Large intestine (tissue), 12 donors: ENCODE measurements at places on chromosomes 3 and 15. TPM values are rescaled to one million over a fixed set of nuclear protein-coding genes. Genes with fewer than 3 reads are reported as not detected.

GABRB3 gene
- polyA plus RNA-seq = 5.1 TPM

PPP1R14D gene
- polyA plus RNA-seq = 14.0 TPM

ASTE1 gene
- 18.9 TPM for polyA plus RNA-seq

LRRC3B gene
- 3.2 TPM for polyA plus RNA-seq

HRH1 gene
- 1.4 TPM for polyA plus RNA-seq

ARNT2 gene
- polyA plus RNA-seq = 8.0 TPM

DNA sequence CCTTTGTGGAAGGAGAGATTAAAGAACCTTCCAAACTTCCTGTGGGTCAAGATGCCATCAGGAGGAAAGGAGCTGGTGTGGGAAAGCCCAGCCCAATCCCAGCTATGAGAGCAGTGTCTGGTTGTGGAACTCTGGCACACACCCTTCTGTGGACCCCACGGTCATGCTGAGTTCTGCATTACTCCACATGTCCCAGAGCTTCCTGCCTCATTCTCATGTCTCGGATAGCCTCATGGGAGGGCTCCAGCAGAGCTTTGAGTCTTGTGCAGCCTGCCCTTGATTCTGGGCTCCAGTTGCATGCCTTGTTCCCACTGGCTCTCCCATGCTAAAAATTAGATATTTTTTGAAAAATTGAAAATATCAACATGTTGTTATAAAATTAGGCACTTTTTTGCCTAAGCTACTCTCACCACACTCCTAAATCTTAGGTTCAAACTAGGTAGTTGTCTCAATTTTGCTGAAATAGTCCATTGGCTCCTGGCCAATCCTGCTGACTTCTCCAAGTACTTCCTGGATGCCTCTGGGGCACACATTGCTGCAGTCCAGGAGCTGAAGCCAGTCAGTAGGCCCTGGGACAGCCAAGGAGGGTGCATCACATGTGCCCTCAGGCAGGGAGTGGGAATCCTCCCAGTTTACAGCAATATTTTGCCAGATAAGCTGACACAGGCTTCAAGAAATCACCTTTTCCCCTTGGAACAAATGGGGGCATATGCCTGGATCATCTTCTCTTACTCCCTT, 144.3 kb downstream of the EEFSEC start:
- no peak for DNase-seq
- H3K27me3 ChIP-seq = no peaks in the 10 kb centered on the region
- no peak overlapping the region for H3K4me3 ChIP-seq
- no peaks in the 10 kb centered on the region for H3K4me1 ChIP-seq

DNA sequence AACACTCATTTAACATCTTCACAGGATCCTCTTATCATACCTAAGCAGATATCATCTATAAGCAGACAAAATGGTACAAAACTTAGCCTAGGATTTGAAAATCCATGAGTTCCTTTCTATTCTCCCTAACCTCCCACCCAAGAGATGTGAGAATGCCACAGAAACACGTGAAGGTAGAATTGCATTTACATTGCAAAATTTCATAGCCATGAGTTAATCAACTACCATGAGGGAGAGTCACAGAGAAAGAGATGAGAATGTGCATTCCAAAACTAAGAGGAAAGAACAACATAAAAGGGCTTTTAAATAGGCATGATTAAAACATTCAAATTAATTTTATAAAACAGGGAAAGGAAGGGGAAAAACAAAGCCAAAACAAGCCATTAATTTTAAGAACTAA, 806.2 kb downstream of the NTRK3 start:
- DNase-seq = no peak
- no peak overlapping the region for H3K4me3 ChIP-seq
- no peaks in the 10 kb centered on the region for H3K4me1 ChIP-seq
- no peak overlapping the region for H3K27ac ChIP-seq
- H3K27me3 ChIP-seq = no peaks in the 10 kb centered on the region
- H3K36me3 ChIP-seq = no peaks in the 10 kb centered on the region

DNA sequence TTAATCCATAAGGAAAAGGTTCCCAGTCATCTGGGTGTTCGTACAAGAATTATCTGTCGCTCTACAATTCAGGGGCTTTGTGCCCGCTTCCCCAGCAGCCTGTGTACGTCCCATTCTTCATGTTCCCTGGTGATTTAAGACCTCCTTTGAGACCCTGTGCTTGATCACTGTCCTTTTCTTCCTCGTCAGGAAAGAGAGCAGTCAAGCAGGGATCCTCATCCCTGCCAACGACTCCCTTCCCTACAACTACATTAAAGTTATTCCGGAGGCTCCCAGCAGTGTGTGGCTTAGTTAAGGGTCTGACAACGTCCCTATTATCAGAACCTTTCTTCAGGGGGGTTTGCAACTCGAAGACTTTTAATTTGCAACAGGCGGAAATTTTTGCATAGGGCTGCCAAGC, 175.7 kb downstream of the FOXP1 start:
- no peaks in the 10 kb centered on the region for H3K36me3 ChIP-seq
- H3K4me3 ChIP-seq = no peak overlapping the region
- no peak for DNase-seq
- H3K27me3 ChIP-seq = no peaks in the 10 kb centered on the region
- H3K4me1 ChIP-seq = no peaks in the 10 kb centered on the region

GRCh38 chr3:50183755-50184154, 7.7 kb upstream of the GNAT1 start:
- H3K4me1 ChIP-seq = peaks cover 5% of the 10 kb centered on the region
- peaks cover 31% of the 10 kb centered on the region for H3K27me3 ChIP-seq
- no peak overlapping the region for H3K4me3 ChIP-seq
- H3K27ac ChIP-seq = no peak overlapping the region
- H3K36me3 ChIP-seq = peaks cover 7% of the 10 kb centered on the region
- DNase-seq = no peak

- H3K4me1 ChIP-seq = no peaks in the 10 kb centered on the region
- H3K27ac ChIP-seq = no peak overlapping the region
- peak; percentile 34 for DNase-seq
- H3K4me3 ChIP-seq = no peak overlapping the region
- peaks cover 41% of the 10 kb centered on the region for H3K36me3 ChIP-seq
- H3K27me3 ChIP-seq = no peaks in the 10 kb centered on the region
Measured at GRCh38 chr15:73265536-73266153, 103.1 kb downstream of the HCN4 start.

DNA sequence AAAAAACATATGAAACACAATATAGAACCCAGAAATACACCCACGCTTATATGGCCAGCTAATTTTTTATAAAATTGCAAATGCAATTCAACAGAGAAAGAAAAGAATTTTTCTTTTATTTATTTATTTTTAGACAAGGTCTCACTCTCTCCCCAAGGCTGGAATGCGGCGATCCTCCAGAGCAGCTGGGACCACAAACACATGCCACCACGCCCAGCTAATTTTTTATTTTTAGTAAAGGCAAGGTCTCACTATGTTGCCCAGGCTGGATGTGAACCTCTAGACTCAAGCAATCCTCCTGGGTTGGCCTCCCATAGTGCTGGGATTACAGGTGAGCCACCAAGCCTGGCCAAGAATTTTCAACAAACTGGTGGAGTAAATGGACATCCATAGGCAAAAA, 117.9 kb downstream of the SCAPER start:
- no peak overlapping the region for H3K27ac ChIP-seq
- H3K36me3 ChIP-seq = peaks cover 10% of the 10 kb centered on the region
- H3K4me1 ChIP-seq = no peaks in the 10 kb centered on the region
- H3K4me3 ChIP-seq = no peak overlapping the region
- no peak for DNase-seq

DNA sequence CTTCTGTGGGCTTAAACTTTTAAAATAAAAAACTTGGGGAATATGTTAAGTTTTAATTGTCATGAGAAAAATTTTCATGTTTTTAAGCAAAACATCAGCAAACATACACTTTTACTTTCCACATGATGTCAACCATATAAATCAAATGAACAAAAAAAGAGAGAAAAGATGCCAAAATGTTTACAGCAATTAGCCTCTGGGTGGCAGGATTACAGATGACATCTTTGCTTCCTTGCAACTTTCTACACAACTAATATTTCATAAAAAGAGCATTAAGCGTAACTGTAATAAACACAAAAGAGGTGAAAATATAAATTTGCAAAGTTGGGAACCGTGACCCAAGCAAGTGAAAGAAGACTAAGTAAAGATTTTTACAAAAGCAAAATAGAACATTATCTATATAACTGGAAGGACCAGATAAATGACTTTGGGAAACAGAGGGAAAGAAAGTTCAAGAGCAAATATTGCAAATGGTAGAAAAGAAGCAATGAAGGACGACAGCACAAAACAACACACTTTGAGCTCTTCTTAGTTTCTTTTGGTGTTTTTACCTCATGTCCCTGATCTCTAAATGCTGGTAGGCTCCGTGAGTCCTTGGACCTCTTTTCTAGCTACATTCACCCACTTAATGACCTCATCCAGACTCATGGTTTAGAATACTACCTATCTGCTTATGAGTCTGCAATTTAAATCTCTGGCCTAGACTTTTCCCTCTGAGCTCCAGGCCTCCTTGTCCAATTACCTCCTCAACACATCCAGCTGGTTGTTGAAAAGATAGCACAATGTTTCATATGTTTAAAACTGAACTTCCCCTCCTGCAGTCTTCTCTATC, 9.4 kb downstream of the TP53BP1 start:
- no peak overlapping the region for H3K27ac ChIP-seq
- no peaks in the 10 kb centered on the region for H3K27me3 ChIP-seq
- no peaks in the 10 kb centered on the region for H3K4me1 ChIP-seq
- H3K36me3 ChIP-seq = peaks cover 42% of the 10 kb centered on the region

GRCh38 chr3:2735392-2735894, 374.7 kb downstream of the IL5RA start:
- no peak overlapping the region for H3K4me3 ChIP-seq
- no peak for DNase-seq
- peaks cover 7% of the 10 kb centered on the region for H3K4me1 ChIP-seq
- no peak overlapping the region for H3K27ac ChIP-seq

DNA sequence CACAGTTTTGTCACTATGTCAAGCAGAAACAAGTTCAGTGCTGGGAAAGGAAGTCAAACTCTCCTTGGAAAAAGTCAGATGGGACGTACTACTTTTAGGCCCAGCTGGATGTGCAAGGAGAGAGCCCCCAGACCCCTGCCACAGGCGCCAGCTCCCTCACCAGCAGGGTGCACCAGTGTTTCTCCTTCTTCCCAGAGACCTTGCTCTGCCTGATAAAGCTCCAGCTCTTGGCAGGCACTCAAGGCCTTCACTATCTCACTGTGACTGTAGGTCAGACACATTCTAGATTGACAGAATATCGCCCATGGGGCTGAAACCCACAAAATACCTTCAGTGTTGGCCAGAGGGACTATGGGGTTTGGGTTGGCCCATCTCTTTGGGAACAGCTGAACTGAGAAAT, 54.8 kb upstream of the CHRNB4 start:
- H3K4me3 ChIP-seq = no peak overlapping the region
- H3K27me3 ChIP-seq = no peaks in the 10 kb centered on the region
- H3K27ac ChIP-seq = no peak overlapping the region

GRCh38 chr3:111911446-111911845, 52.4 kb downstream of the PHLDB2 start:
- H3K27me3 ChIP-seq = no peaks in the 10 kb centered on the region
- DNase-seq = peak; percentile 24
- H3K36me3 ChIP-seq = peaks cover 4% of the 10 kb centered on the region
- no peak overlapping the region for H3K4me3 ChIP-seq
- no peak overlapping the region for H3K27ac ChIP-seq

DNA sequence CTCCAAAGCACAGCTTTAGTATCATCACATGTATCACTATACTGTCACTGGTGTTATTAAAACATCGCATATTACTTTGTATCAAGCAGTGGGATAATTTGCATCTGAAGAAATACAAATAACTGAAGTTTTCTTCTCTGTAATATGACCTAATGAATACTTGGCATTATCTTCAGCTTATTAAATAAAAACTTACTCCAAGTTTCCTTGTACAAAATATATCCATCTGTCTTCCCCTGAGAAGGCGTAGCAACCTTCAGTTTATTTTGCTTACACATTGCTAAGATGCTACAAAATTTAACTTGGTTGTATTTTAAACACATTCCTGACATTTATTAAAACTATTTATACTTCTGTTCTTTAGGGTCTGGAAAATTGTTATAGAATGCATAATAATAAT, 13.7 kb downstream of the FGF7 start:
- H3K4me3 ChIP-seq = no peak overlapping the region
- no peak overlapping the region for H3K27ac ChIP-seq
- no peaks in the 10 kb centered on the region for H3K4me1 ChIP-seq
- no peaks in the 10 kb centered on the region for H3K36me3 ChIP-seq
- no peaks in the 10 kb centered on the region for H3K27me3 ChIP-seq

DNA sequence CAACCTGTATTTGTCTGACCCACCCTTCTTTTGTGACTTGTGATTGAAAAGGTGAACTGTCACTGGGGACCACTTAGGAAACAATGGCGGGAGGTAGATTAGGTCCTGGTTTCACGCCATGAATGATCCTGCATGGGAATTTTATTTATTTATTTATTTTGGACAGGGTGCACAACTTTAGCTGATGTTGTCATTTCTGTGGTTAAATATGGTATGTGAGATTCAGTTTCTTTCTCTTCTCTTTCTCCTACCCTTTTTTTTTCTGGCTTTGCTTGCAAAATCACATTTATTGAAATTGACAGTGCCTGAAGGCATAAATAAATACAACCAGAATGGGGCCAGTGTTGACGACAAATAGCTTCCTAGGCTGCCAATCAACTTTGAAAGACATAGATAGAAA, 18.0 kb upstream of the HTR3E start:
- no peaks in the 10 kb centered on the region for H3K27me3 ChIP-seq
- no peak overlapping the region for H3K27ac ChIP-seq
- no peak overlapping the region for H3K4me3 ChIP-seq
- no peaks in the 10 kb centered on the region for H3K4me1 ChIP-seq
- no peaks in the 10 kb centered on the region for H3K36me3 ChIP-seq

DNA sequence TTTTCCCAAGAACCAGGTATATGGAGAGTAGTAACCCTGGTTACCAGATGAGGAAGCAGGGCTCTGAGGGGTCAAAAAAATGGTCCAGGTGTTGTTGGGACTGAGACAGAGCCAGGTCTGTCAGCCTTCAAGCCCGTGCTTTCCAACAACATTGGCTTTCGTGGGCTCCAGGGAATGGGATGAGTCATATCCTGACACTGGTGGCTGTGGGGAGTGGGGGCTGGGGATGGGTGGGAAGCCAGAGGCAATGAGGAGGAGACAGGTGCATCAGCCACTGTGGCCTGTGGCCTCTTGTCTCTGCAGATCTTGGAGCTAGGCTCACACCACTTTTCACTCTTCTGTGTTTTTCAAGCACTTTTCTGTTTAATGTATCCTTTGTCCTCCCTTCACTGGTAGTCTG, 38.2 kb downstream of the CORO2B start:
- peaks cover 16% of the 10 kb centered on the region for H3K27me3 ChIP-seq
- H3K36me3 ChIP-seq = no peaks in the 10 kb centered on the region
- no peak overlapping the region for H3K4me3 ChIP-seq
- H3K27ac ChIP-seq = no peak overlapping the region
- peaks cover 2% of the 10 kb centered on the region for H3K4me1 ChIP-seq
- no peak for DNase-seq

DNA sequence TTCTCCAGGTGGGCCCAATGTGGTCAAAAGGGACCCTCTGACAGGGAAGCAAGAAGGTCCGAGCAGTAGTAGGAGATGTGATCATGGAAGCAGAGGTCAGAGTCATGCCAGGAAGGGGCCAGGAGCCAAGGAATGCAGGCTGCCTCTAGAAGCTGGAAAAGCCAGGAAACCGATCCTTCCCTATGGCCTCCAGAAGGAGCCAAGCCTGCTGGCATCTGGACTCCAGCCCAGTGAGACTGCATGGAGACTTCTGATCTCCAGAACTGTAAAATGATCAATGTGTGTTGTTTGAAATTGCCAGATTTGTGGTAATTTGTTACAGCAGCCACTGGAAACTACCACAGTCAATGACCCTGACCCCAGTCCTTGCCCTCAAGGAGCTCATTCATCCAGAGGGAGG, 56.8 kb upstream of the SPATA12 start:
- no peak overlapping the region for H3K27ac ChIP-seq
- H3K27me3 ChIP-seq = no peaks in the 10 kb centered on the region
- no peaks in the 10 kb centered on the region for H3K4me1 ChIP-seq
- no peak for DNase-seq
